ENCODE measurements at places on chromosomes 7 and 10. TPM values are rescaled to one million over a fixed set of nuclear protein-coding genes. Genes with fewer than 3 reads are reported as not detected.

Gene OPN1SW
- 1.5 TPM for polyA plus RNA-seq

GRCh38 chr7:78090616-78091015 is 292.0 kb downstream of the PHTF2 start:
- DNase-seq, result no peak

Gene GTPBP4
- 58.5 TPM for polyA plus RNA-seq

Gene RSPH10B
- 1.1 TPM for polyA plus RNA-seq

- DNase-seq, result no peak
These were observed 137.0 kb downstream of the CNNM2 start for GRCh38 chr10:103055105-103055504.

DNA sequence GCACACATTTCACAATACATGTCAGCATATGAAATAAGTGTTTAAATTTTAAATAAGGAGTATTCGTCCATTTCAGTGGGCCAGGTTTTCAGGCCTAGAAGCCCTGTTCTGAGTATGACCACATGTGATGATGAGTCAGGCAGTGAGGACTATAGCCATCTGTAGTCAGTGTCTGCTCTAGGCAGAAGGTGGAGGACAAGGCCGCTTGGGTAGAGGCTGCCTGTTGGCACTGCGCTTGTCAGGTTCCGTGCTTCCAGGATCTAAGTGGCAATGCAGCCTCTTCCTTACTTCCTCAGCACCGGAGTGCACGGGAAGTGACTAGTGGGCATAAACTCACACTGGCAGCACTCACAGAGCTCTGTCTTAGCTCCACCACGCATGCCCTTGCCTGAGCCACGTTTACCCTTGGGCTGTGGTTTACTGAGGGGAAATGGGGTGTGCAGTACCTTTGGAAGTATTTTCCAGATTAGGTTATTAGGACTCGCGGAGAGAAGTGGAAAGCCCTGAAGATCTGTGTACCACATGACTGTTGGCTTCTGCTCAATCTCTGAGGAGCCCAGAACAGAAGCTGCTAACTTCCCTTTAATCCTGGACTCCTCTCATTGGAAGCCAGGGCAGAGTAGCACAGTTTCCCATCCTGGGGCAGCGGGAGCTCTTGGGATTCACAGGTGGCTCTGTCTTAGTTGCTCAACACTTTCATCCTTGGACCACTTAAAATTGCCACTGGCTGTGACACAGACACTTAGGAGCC is 87.5 kb upstream of the GJD4 start:
- no peak for DNase-seq

Measured in right renal pelvis (tissue), 4 donors.